AML-193 (cell line): ENCODE measurements at places on chromosomes 5 and 9.

DNA sequence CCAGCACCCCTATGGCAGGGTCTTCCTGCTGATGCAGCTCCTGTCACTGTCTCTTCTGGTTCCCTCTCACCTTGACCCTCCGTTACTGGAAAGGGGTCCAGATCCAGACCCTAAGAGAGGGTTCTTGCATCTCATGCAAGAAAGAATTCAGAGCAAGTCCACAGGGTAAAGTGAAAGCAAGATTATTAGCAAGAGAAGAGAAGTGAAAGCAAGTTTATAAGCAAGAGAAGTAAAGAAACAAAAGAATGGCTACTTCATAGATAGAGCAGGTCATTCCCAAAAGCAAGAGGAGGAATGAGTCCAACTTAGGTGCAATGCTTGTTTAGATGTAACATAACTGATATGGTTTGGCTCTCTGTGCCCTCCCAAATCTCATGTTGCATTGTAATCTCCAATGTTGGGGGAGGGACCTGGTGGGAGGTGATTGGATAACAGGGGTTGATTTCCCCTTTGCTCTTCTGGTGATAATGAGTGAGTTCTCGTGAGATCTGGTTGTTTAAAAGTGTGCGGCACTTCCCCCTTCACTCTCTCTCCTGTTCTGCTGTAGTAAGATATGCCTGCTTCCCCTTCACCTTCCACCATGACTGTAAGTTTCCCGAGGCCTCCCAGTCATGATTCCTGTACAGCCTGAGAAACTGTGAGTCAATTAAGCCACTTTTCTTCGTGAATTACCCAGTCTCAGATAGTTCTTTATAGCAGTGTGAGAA lies 183.3 kb downstream of the MED10 start:
- DNase-seq, result no peak

GRCh38 chr9:91677822-91678436 lies 254.3 kb upstream of the NFIL3 start:
- DNase-seq, result no peak

GRCh38 chr9:34555500-34555899 lies 32.7 kb upstream of the ENHO start:
- DNase-seq, result no peak

DNA sequence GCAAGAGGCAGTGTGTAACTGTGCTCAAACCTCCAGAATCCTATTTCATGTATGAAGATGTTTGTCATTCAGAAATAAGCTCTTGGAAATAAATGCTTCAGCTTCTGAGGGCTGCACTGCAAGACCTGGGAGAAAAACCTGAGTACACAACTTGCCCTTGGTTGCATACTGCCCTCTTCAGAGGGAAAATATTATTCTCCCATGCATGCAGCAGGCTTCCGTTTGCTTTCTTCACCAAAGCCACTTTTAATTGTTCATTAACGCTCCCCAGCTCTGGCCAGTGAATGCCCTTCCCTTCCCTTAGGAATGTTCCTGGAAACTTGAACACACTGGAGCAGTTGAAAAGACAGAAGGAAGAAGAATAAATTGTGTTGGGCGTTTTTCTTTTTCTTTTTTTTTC lies 2.5 kb upstream of the WHRN start:
- peak; percentile 68 for DNase-seq

- no peak for DNase-seq
Observed at GRCh38 chr5:113047733-113048652, 71.4 kb downstream of the DCP2 start.

- DNase-seq, result no peak
Observed at GRCh38 chr5:148696187-148697036, 42.1 kb upstream of the HTR4 start.

DNA sequence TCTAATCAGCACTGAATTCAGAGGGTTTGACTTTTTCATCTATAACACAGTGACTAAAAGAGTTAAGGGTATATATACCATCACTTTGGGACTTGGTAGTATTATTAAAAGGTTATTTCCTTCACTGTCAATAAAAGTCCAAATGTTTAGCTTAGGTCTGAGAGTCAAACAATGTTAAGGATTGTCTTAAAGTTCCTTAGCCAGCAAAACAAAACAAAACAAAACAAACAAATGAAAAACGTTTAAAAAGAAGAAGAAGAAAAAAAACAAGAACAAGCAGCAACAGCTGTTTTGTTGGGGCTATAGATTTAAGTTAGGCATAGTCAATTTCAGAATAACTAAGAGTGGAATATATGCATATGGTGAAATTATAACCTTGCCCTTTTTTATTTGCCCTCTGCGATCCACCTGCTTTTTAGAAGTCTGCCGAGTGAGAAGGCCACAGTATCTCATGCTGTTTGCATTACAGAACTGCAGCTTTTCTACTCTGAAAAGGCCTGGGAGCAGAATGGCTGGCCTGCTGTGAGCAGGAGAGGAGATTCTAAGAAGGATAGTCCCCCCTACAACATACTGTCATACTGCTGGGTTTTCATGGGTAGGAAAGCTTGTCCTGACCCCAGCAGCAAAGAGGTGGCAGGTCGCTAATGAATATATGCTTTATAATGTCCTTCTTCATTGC lies 141.7 kb downstream of the NTRK2 start:
- no peak for DNase-seq

- DNase-seq, result no peak
Observed at GRCh38 chr5:73722231-73722630, 96.2 kb downstream of the ARHGEF28 start.

DNA sequence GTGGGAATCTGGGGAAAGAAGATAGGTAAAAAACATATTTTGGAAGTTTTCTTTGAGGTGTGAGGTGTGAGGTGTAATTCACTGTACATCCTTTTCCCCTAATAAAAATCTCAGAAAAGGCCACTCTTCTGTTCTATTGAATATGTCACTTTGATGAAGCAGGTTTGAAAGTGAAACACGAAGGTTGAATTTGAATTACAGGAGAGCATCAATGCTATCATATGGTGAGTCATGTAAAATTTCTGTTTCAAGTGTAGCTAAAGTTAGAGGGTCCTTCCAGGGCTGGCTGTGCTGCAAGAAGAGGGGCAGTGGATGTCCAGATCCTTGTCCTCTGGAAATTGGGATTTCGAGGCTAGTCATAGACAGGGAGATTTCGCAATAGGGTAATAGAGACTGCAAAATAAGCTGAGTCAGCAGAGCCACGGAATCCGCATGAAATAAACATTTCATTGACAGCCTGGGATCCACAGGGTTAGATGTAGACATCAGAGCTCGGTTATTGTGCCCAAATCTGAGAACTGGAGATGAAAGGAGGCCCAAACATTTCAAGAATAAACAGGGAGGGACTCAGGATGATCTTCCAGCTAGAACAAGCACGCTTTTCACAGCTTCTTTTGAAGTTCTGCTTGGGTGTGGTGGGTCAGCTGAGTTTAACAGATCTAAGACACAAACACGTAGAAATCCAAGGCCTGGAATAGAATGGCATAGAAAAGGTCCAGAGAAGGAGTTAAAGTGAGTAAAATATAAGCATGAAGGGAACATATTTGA lies 194.4 kb upstream of the CDKN2B start:
- no peak for DNase-seq
